Fibroblast of villous mesenchyme (primary cell): ENCODE measurements at places on chromosomes 3 and 15. TPM values are rescaled to one million over a fixed set of nuclear protein-coding genes. Genes with fewer than 3 reads are reported as not detected.
A peak's percentile ranks its signal among the peaks of the same experiment; 100 is the strongest.

GRCh38 chr3:126496894-126497850 is 20.4 kb downstream of the UROC1 start:
- no peak for DNase-seq

GRCh38 chr3:194098081-194098842 is 37.7 kb upstream of the HES1 start:
- DNase-seq = peak; percentile 30

The MSL2 gene
- total RNA-seq = 15.8 and 22.0 TPM in 2 replicates

DNA sequence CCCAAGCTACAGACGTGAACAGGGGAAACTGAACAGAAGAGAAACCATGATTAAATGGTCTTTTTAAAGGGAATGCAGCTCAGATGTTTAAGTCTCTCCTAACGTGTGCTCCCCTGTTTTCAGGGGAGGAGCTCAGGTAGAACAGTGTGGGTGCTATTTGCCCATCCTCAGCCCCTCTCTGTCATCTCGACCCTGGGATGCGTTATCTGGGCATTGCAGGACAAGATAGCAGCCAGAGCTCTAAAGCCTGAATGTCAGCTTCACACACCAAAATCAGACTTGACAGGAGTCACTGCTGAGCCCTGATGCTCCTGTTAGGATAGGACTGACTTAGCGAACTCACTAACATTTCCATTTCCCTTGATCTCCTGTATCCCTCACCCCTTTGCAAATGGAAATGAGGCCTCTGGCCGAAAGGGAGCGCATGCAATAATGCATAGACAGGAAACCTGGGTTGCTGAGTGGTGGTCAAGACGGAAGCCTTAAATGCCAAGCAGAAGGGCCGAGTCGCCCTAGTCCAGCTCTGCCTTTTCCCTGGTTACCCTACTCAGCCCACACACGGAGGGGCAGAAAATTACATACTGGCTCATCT is 234.9 kb upstream of the TPM1 start:
- no peak for DNase-seq

GRCh38 chr15:49339656-49340055 is 83.4 kb upstream of the FGF7 start:
- DNase-seq = no peak

DNA sequence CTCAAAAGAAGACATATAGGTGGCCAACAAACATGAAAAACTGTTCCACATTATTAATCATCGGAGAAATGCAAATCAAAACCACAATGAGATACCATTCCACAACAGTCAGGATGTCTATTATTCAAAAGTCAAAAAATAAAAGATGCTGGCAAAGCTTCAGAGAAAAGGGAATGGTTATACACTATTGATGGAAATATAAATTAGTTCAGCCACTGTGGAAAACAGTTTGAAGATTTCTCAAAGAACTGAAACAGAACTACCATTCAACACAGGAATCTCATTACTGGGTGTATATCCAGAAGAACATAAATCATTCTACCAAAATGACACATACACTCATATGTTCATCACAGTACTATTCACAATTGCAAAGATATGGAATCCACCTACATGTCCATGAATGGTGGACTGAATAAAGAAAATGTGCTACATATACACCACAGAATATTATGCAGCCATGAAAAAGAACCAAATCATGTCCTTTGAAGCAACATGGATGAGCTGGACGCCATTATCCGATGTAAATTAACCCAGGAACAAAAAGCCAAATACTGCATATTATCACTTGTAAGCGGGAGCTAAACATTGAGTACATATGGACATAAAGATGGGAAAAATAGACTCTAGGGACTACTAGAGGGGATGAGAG is 32.7 kb upstream of the DGKG start:
- no peak for DNase-seq

GRCh38 chr15:72227720-72228119 is 3.3 kb downstream of the PKM start:
- DNase-seq = no peak

The PEAK1 gene
- total RNA-seq = 68.0 and 77.3 TPM in 2 replicates

- no peak for DNase-seq
Measured at GRCh38 chr3:29514912-29515311, 234.0 kb downstream of the RBMS3 start.

DNA sequence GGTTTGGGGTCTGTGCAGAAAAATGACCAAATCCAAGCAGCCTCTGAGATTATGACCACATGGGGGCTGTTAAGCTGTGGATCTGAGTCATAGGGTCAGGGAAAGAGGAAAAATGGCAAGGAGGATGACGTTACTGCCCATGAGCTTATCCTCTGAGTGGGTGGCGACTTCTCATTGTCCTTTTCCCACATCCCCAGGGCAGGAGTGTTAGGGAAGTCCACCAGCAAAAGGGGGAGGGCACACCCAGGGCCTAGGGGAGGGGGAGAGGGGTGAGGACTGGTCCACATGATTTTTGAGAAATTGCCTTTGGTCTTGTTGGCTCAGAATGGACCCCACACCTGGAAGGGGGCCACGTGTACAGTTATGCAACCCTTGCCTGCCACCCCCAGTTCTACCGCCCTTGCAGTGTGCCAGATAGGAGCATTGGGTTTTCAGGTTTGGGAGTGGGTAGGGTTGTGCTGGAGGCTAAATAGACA is 2.6 kb downstream of the CD276 start:
- DNase-seq = peak; percentile 94

DNA sequence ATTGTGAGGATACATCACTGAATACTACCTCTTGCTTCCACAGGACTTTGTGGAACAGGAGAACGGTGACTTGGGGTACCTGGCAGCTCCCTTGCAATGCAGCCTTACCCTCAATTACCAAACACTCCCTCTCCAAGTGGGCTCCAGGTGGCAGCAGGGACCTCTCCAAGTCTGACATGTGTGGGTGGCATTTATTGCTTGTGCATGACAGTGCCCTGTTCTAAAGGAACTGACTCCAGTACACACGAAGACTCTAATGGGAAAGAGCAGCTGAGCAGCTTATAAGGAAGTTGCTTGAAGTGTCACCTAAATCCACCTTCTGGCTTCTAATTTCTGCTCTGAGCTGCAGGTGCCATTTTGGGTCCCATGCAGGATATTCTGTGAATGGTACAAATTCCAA is 174.1 kb upstream of the SLCO3A1 start:
- DNase-seq = no peak

DNA sequence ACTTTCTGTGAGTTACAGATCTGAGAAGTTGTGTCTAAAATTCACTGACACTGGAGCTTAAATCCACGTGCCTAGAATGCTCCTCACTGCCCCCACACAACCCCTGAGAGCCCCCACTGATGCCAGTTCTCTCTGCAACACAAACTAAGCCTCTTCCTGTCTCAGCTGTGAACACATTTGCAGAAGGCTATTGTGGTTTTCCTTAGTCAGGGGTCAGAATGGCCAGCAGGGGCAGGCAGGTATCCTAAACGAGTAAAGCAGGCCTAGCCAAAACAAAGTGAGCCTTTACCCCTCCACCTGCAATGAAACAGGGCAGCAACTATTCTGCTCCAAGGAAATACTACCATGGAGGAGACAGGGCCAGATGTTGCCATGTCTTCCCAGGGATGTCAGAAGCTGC is 78.6 kb downstream of the FHIT start:
- no peak for DNase-seq

GRCh38 chr15:58222679-58223078 is 84.5 kb downstream of the AQP9 start:
- DNase-seq = no peak

DNA sequence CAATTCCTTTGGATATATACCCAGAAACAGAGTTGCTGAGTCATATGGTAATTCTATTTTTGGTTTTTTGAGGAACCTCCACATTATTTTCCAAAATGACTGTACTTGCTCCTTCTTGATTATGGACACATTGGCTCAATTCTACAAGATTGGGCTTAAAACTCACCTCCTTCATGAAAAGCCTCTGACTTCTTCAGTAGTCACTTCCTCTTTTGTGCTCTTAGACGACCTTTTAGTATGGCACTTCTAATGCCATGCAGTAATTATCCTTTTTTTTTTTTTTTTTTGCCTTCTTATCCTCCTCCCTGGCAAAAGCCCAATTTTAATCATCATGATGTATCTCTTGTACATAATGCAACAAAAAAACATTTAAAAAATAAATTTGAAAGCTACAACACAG is 33.0 kb upstream of the ABHD17C start:
- DNase-seq = no peak

- DNase-seq = peak; percentile 20
Measured at GRCh38 chr15:37109168-37109871, 9.0 kb upstream of the MEIS2 start.

The PARP15 gene
- total RNA-seq = under 0.01 TPM in 2 replicates

DNA sequence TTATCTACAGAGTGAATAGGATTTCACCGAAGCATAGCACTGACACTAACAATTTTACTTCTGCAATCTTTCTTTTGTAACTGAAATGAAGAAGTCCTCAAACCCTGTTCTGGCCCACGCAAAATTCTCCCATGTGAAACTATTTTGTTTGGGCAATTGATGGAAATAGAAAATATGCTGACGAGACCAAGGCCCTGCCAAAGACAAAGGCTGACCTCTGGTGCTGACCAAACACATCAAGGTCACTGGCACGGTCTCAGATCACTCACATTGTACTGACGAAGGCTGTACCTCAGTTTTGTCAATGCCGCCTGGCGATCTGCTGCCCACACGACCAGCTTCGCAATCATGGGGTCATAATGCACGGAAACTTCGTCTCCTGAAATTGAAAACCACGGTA is 58.4 kb upstream of the DCUN1D1 start:
- no peak for DNase-seq

GRCh38 chr3:23539185-23539584 is 266.6 kb upstream of the UBE2E1 start:
- no peak for DNase-seq

DNA sequence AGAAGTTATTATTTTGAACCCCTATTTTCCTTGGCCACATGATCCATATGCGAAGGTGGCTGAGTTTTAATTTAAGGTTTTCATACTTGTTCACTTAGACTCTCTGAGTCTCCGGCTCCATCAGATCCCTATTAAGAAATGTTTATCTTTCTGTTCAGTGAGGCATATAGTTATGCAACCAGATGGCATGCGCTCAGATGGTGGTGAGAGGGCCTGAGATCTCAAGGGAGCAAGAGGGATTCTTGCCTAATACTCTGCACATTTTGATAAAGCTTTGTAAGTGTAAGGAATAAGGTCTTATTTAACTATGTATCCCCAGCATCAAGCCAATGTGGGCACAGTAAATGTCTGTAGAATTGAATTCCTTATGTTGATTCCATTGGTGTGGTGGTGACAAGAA is 78.9 kb upstream of the DPH6 start:
- peak; percentile 95 for DNase-seq

DNA sequence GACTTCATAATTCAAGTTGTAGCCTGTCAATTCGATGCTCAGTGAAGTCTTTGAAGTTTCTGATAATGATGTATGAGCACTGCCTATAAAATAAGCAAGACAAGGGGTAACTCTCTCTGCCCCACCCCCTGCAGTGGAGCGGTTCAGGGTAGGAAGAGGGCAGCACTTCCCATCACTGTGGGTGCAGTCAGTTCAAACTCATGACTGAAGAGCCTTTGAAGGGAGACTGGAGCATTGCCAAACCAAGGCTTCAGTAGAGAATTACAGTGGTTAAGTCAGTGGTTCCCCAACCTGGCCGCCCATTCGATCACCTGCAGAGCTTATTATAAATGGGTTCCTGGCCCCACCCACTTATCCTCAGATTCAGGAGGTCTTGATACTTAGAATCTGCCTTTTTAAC is 190.6 kb downstream of the SHQ1 start:
- no peak for DNase-seq

DNA sequence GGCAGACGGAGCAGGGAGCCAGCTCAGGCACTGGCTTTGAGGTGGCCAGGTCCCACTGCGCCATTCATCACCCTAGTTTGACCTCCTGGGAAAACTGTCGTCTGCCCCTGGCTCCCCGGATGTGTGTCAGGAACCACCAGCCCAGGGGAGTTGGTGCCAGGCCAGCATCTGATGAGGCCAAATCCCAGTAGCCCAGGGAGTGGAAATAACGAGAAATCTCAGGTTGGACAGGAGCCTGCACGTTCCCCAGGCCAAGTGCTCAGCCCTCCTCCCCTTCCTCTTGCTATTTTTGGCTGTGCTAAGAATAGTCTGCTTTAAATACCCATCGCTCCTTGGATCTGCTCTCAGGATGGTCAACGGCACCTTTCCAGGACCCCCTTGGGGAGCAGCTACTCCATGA is 93.1 kb upstream of the RPL32 start:
- DNase-seq = peak; percentile 8

The IFT80 gene
- 39.0 and 47.9 TPM in 2 replicates for total RNA-seq

DNA sequence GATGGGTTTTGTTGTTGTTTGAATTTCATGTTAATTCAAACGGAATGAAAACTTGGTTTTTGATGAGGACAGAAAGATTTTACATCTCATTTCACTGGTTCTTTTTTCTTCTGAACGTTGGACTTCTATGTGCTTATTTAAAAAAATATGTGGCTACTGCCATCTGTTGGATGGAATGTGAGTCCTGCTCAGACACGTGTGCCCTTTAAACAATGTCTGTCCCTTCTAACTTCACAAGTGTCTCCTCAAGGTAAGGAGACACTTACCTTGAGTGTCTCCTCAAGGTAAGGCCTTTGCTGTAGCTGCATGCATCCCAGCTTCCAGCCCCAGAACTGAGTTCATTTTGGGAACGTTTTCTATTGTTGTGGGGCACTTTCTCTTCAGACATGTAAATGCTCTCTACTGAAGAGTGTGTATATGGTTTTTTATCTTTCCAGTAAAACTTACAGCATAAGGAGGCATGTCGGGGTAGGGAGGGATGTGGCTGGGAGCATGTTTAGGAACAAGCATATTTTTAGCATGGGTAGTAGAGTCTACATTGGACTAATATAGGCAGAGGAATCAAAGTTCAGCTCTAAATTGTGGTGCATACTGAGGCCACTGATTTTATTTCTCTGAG is 63.1 kb upstream of the UBE3A start:
- peak; percentile 16 for DNase-seq

GRCh38 chr3:73216310-73216709 is 154.9 kb downstream of the EBLN2 start:
- no peak for DNase-seq

GRCh38 chr3:42673082-42673481 is 12.3 kb upstream of the KLHL40 start:
- no peak for DNase-seq

DNA sequence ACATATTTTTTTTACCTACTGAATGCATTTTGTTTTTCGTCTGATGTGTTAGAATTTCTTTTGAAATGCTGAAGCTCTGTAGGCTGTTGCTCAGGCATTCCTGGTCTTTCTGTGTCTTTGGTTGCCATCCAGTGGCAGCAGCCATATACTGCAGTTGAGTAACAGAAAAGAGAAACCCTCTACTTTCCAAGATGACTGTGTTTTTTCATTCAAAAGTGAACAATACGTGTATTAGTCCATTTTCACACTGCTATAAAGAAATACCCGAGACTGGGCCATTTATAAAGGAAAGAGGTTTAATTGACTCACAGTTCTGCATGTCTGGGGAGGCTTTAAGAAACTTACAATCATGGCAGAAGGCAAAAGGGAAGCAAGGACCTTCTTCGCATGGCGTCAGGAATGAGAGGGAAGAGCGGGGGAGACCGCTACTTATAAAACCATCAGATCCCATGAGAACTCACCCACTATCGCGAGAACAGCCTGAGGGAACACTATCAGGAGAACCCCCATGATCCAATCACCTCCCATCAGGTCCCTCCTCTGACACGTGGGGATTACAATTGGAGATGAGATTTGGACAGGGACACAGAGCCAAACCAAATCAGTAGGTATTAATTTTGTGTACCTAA is 4.7 kb upstream of the GOLGA8B start:
- peak; percentile 83 for DNase-seq

- DNase-seq = no peak
Measured at GRCh38 chr3:58986654-58987053, 63.2 kb downstream of the CFAP20DC start.

GRCh38 chr3:50299929-50300680 is 900 bp upstream of the HYAL3 start:
- no peak for DNase-seq

GRCh38 chr3:60754617-60755016 is 496.6 kb downstream of the FHIT start:
- DNase-seq = no peak
